ENCODE measurements at places on chromosomes 6 and 20. TPM values are rescaled to one million over a fixed set of nuclear protein-coding genes. Genes with fewer than 3 reads are reported as not detected.

The C6orf62 gene
- total RNA-seq: 176 TPM

The TREML2 gene
- total RNA-seq: 0.39 TPM

The LY6G6C gene
- not detected for total RNA-seq

- no peak overlapping the region for H3K27ac ChIP-seq
- H3K36me3 ChIP-seq: no peaks in the 10 kb centered on the region
These were observed 618.0 kb upstream of the FLRT3 start for GRCh38 chr20:14955399-14955798.

- DNase-seq: no peak
- H3K4me3 ChIP-seq: no peak overlapping the region
- H3K27ac ChIP-seq: no peak overlapping the region
- peaks cover 11% of the 10 kb centered on the region for H3K4me1 ChIP-seq
These were observed 2.4 kb upstream of the IL22RA2 start for GRCh38 chr6:137175868-137176245.

- peak within 1 kb of the TSS; percentile 75 for H3K4me3 ChIP-seq
- H3K4me1 ChIP-seq: peaks cover 44% of the 10 kb centered on the region
- H3K27me3 ChIP-seq: no peaks in the 10 kb centered on the region
- H3K36me3 ChIP-seq: peaks cover 10% of the 10 kb centered on the region
- peak; percentile 88 for DNase-seq
- peak within 1 kb of the TSS; percentile 85 for H3K27ac ChIP-seq
These were observed at the start of gene RING1 for GRCh38 chr6:33208091-33208967. TSS of gene RING1 (plus strand) at chr6:33208500. CDS start at chr6:33208823, 323 bp downstream.

DNA sequence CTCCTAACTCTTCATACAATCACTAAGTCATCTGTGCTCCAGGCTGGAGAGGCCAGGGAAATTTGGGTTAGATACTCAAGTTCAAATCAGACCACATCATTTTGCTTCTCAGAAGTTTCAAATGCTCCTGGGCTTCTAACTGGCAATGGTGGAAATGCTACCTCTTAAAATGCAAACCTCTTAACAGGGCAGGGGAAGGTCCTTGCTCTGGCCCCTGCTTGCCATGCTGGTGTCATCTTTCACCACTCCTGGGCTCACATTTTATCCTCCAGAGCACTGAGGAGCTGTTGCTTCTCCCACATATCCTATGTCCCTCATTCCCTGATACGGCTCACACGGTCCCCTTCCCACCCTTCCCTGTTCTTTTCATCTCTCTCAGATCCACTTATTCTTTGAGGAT, 41.8 kb upstream of the NT5E start:
- H3K36me3 ChIP-seq: no peaks in the 10 kb centered on the region
- no peaks in the 10 kb centered on the region for H3K27me3 ChIP-seq
- DNase-seq: no peak
- H3K4me3 ChIP-seq: no peak overlapping the region
- H3K27ac ChIP-seq: no peak overlapping the region

DNA sequence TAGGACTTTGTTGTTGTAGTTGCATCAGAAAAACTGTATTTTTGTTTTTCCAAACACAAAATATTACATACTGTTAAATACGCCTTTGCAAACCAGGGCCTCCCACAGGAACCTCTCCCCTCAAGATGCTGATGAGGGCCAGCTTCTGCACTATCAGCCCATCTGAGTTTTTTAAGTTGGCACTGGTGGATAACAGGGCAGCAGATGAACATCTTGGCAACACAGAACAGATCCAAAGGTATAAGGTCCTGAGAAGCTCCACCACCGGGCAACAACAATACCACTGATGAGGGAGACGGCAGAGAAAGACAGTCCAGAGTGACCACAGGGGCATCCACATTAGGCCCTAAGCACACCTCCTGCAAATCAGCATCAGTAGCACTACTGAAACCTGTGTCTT, 177.7 kb downstream of the DLL1 start:
- no peak overlapping the region for H3K27ac ChIP-seq
- no peak overlapping the region for H3K4me3 ChIP-seq
- no peaks in the 10 kb centered on the region for H3K27me3 ChIP-seq
- H3K36me3 ChIP-seq: no peaks in the 10 kb centered on the region
- no peak for DNase-seq
- no peaks in the 10 kb centered on the region for H3K4me1 ChIP-seq
